ENCODE measurements at places on chromosomes 7 and 10.

DNA sequence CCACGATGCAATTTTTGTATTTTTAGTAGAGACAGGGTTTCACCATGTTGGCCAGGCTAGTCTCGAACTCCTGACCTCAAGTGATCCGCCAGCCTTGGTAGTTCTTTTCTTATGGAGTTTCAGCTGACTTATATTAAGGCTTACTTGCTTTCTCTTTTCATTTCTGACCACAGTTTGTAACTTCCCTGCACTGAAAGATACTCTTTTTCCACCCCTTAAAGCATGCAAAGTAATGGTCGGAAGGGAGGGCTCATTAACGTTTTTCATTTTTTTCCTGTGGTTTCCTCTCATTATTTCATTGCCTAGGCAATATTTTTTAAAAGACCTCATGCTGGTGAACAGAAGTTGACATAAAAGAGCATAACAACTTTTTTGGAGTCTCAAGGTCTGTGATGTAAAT lies 27.0 kb downstream of the ADRB1 start:
- DNase-seq, result no peak

- no peak for DNase-seq
These were observed 66.9 kb downstream of the ZNRF2 start for GRCh38 chr7:30351286-30351685.

GRCh38 chr10:21161647-21162046 lies 264.5 kb upstream of the NEBL start:
- no peak for DNase-seq

- DNase-seq, result no peak
These were observed 65.0 kb upstream of the PFKP start for GRCh38 chr10:3002304-3002703.

GRCh38 chr7:132980402-132980801 lies 101.5 kb downstream of the CHCHD3 start:
- peak; percentile 25 for DNase-seq

DNA sequence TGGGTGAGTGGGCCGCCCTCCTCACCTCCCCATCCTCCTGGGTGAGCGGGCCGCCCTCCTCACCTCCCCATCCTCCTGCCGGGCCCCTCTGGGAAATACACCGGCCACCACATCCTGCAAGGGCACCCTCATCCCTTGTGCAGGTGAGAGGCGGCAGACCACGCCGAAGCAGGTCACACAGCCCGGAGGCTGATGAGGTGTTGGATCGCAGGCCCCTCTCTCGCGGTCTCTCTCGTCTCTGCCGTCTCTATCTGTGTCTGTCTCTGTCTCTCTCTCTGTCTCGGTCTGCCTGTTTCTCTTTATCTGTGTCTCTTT lies 30.8 kb upstream of the FOXL3 start:
- DNase-seq, result no peak

- no peak for DNase-seq
These were observed 321.9 kb downstream of the CCDC3 start for GRCh38 chr10:12679636-12680035.

All from NCI-H69 (cell line).